ENCODE measurements at places on chromosomes 13 and 19.

GRCh38 chr13:94261163-94261562 lies 218.3 kb downstream of the DCT start:
- H3K27me3 ChIP-seq: no peaks in the 10 kb centered on the region
- H3K4me3 ChIP-seq: no peak overlapping the region
- no peak overlapping the region for H3K27ac ChIP-seq

GRCh38 chr19:48500830-48501493 lies 10.7 kb downstream of the LMTK3 start:
- no peak for DNase-seq
- peaks cover 11% of the 10 kb centered on the region for H3K27me3 ChIP-seq
- H3K27ac ChIP-seq: no peak overlapping the region

DNA sequence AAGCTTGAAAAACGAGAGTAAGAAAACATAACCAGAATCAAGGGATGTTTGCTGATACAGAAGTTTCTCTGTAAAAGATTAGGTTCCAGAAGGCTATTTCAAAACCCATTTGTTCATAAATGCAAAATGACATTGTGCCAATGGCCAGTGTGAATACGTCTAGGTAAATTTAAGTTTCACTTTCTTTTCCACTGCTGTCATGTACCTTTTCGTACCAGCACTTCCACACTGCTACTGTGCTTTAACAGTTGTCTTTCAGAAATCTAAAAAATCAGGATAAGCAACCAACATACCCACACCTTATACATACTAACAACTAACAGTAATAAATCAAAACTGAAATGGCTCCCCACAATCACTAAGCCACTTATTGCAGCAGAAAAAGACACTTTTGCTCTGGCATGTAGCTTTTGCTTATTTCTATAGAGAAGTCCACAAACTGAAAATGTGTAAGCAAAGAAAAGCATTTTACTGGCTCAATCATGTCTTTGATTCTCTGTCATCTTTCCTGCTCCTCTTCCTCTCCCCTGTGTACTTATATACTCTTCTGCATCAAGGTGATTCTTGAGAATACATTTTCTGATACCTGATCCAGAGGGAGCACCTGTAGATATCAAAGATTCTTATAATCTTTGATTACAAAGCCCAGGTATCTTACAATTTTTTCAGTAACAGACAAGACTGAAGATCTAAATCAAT lies 34.3 kb downstream of the ELF1 start:
- DNase-seq: no peak
- H3K27me3 ChIP-seq: no peaks in the 10 kb centered on the region
- peak overlapping the region; percentile 50 for H3K4me3 ChIP-seq
- peak overlapping the region; percentile 75 for H3K27ac ChIP-seq
- H3K4me1 ChIP-seq: peaks cover 21% of the 10 kb centered on the region
- no peaks in the 10 kb centered on the region for H3K36me3 ChIP-seq

DNA sequence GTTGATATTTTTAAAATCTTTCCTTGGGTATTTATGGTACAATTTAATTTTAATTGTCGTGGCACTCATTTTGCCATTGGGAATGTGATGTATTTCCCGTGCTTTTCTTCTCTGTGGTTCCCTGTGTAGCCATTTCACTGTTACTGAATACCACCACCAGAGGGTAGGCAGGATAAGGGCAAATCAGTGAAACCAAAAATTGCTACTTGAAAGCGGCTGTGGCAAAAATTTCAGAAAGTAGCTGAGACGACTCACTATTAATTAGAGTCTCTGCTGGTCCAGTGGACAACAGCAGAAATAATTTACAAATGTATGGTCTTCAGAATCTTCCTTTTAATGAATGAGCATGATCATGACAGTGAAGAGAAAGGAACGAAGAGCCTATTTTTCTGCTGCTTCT lies 34.4 kb upstream of the MIR17HG start:
- no peaks in the 10 kb centered on the region for H3K27me3 ChIP-seq
- no peak overlapping the region for H3K4me3 ChIP-seq
- no peak for DNase-seq
- no peaks in the 10 kb centered on the region for H3K4me1 ChIP-seq
- no peak overlapping the region for H3K27ac ChIP-seq
- H3K36me3 ChIP-seq: no peaks in the 10 kb centered on the region

GRCh38 chr13:75372517-75372916 lies 109.5 kb downstream of the TBC1D4 start:
- H3K36me3 ChIP-seq: no peaks in the 10 kb centered on the region
- no peaks in the 10 kb centered on the region for H3K27me3 ChIP-seq
- no peak overlapping the region for H3K27ac ChIP-seq
- H3K4me3 ChIP-seq: no peak overlapping the region

DNA sequence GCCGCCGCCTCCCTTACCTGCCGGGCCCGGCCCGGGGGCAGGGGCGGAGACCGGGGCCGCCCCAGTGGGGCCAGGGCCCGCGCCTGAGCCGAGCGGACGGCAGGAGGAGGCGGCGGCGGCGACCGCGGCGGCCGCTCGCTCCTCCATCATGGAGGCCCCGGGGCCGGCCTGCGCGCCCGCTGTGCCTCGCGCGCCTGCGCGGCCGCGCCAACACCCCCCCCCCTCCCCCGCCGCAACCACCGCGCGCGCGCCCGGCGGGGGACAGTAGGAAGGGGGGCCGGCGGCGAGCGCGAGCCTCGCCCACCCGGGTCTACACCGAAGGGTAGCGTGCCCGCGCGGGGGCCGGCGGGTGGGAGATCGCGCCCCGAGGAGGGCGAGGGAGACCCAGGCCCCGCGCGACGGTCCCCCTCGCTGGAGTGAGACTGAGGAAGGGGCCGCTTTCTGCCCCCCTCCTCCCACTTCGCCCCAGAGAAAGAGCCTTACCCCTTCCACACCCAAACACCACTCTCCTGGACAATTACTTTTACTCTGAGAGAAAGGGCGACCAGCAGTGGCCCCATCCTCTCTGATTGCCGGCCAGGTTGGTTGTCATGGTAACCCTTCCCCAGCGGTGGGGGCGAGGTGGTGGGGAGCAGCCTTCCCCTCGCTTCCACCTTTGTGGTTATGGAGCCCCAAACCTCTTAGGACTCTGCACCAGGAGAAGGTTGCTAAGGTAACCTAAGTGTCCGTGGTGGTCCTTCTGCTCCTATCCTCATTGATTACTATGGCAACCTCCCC lies at the start of gene STRN4:
Gene STRN4, minus strand, starts transcription at position 170 of the 777 bp plus-strand sequence. Its CDS starts 20 bp downstream, at position 150.
- H3K36me3 ChIP-seq: peaks cover 10% of the 10 kb centered on the region
- H3K4me3 ChIP-seq: peak within 1 kb of the TSS; percentile 100
- H3K4me1 ChIP-seq: peaks cover 17% of the 10 kb centered on the region
- no peak for DNase-seq
- no peaks in the 10 kb centered on the region for H3K27me3 ChIP-seq

GRCh38 chr13:31930901-31931522 lies 100.6 kb upstream of the FRY start:
- no peak overlapping the region for H3K27ac ChIP-seq
- no peaks in the 10 kb centered on the region for H3K36me3 ChIP-seq
- H3K4me1 ChIP-seq: no peaks in the 10 kb centered on the region
- H3K27me3 ChIP-seq: no peaks in the 10 kb centered on the region
- H3K4me3 ChIP-seq: no peak overlapping the region
- no peak for DNase-seq

DNA sequence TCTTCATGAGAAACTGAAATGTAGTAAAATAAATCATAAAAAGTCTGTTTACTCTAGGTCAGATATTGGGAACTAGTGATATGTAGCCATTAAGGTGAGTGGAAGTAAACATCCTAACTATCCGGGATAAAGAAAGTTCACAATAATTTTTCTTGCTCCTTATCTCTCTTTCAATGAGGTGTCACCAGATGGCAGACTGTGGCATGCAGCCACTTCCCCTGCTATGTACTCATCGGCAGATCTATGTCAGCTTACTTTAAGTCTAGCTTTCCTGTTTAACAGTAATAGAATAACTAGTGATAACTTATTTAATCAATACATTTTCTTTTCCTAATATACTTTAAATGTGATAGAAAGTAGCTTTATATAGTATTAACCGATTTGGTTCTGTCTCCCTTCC lies 181.9 kb downstream of the NDFIP2 start:
- no peaks in the 10 kb centered on the region for H3K4me1 ChIP-seq
- no peak overlapping the region for H3K27ac ChIP-seq

- DNase-seq: no peak
- H3K27ac ChIP-seq: no peak overlapping the region
Measured at GRCh38 chr13:39777527-39778061, 122.1 kb downstream of the COG6 start.

DNA sequence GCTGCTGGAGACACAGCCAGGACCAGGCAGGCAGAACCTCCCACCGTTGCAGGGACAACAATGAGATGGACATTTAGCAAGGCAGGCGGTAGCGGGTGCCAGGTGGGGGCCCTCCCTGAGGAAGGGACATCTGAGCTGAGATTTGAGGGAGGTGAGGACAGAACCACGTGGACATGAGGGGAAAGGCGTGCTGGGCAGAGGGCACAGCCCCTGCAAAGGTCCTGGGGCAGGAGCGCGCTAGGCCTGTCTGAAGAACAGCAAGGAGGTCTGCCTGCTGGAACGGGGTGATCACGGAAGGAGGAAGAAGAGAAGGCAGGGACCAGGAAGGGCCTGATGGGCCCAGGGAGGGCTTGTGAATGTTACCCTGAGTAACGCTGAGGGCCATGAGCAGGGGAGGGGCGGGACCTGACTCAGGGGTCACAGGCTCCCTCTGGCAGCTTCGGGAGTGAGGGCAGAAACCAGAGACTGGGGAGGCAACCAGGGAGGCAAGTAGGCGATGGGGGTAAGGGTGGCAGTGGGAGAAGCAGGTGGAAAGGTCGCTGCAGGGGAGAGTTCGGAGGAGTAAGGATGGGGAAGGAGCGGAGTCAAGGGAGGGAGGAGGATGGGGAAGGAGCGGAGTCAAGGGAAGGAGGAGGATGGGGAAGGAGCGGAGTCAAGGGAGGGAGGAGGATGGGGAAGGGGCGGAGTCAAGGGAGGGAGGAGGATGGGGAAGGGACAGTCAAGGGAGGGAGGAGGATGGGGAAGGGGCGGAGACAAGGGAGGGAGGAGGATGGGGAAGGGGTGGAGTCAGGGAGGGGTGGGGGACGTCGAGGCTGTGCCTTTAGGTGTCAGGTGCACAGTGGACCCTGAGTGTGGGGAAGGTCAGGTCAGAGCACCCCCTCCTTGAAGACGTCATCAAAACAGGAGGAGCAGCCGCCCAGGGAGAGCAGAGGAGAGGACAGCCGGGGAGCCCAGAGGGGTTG lies 15.7 kb upstream of the B3GNT3 start:
- no peaks in the 10 kb centered on the region for H3K36me3 ChIP-seq
- H3K4me1 ChIP-seq: no peaks in the 10 kb centered on the region
- DNase-seq: no peak

GRCh38 chr19:4108767-4109625 lies 14.9 kb downstream of the MAP2K2 start:
- H3K27ac ChIP-seq: no peak overlapping the region
- peaks cover 82% of the 10 kb centered on the region for H3K36me3 ChIP-seq
- H3K4me3 ChIP-seq: no peak overlapping the region
- H3K27me3 ChIP-seq: no peaks in the 10 kb centered on the region

DNA sequence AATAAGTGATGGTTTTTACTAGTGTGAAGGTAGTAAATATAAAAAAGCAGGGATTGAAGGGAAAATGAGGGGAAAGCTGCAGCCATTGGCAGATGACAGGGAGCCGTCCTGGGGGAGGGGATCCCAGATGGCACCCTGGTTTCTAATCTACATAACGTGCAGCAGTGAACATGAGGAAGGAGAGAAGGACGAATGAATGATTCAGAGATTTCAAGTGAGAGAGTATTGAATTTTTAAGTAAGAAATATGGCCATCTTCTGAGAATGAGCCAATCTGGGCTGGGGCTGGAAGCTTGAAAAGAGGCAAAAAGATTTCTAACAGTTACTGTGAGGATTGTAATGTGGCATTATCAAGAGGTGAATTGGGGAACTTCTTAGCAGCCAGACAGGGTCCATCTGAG lies 414.2 kb downstream of the MYO16 start:
- no peaks in the 10 kb centered on the region for H3K4me1 ChIP-seq
- no peaks in the 10 kb centered on the region for H3K36me3 ChIP-seq
- no peaks in the 10 kb centered on the region for H3K27me3 ChIP-seq

GRCh38 chr19:44738603-44739558 lies 9.6 kb upstream of the BCL3 start:
- H3K27me3 ChIP-seq: no peaks in the 10 kb centered on the region
- H3K27ac ChIP-seq: no peak overlapping the region
- no peak for DNase-seq
- H3K4me3 ChIP-seq: no peak overlapping the region
- H3K36me3 ChIP-seq: no peaks in the 10 kb centered on the region

DNA sequence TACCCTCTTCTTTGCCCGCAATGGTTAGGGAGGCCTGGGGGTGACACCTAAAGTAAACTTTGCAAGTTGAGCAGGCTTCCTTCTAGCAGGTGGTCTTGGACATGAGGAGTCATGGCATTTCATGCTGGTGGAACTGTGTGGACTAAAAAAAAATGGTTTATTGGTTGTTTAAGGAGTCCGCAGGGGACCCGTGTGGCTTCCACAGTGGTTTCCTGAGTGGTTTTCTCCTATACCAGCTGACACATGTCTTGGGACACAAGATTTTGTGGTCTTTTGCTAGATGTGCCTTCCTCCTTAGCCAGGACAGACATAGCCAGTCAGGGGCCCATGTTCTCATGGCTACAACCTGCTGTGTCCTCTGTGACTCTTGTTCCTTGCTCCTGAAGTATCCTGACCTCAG lies 1.5 kb downstream of the ZNF543 start:
- no peak overlapping the region for H3K27ac ChIP-seq
- no peak for DNase-seq
- H3K4me1 ChIP-seq: no peaks in the 10 kb centered on the region

DNA sequence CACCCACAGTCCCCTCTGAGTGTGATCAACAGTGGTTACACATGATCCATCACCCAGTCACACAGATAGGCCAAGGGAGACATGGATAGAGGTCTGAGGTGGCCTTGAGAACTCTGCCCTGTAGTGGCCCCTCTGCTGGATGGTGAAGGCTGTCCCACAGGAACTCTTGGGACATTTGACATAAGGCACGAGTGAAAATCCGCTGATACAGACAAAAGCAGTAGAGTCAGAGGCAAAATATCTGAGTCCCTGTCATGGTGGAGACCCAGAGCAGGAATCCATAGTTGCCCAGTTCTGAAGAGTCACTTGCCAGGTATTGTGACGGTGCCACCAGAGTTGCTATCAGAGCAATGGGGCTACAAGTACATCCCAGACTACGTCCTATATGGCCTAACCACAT lies 18.8 kb upstream of the SLC25A30 start:
- H3K27ac ChIP-seq: no peak overlapping the region
- H3K4me3 ChIP-seq: no peak overlapping the region
- no peaks in the 10 kb centered on the region for H3K36me3 ChIP-seq
- no peak for DNase-seq
- H3K27me3 ChIP-seq: no peaks in the 10 kb centered on the region

GRCh38 chr19:56980906-56981305 lies 138.9 kb upstream of the USP29 start:
- no peak for DNase-seq
- H3K4me3 ChIP-seq: no peak overlapping the region
- no peaks in the 10 kb centered on the region for H3K27me3 ChIP-seq
- H3K27ac ChIP-seq: no peak overlapping the region
- H3K36me3 ChIP-seq: no peaks in the 10 kb centered on the region
- H3K4me1 ChIP-seq: no peaks in the 10 kb centered on the region

DNA sequence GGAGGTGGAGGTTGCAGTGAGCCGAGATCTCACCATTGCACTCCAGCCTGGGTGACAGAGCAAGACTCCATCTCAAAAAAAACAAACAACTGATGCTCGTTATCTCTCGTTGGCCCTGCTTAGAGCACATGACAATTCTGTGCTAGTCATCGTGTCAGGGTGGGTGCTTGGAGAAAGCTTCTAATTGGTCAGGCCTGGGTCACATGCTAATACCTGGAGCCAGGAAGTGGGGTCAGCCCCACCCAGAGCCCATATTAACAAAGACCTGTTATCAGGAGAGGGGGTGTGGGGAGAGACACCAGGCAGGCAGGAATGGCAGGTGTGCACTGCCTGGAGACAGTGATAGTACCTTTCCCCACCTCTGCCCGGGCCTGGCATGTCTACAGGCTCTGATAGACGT lies 84.9 kb downstream of the DPF1 start:
- DNase-seq: no peak
- no peaks in the 10 kb centered on the region for H3K4me1 ChIP-seq
- no peaks in the 10 kb centered on the region for H3K27me3 ChIP-seq
- H3K4me3 ChIP-seq: no peak overlapping the region
- no peak overlapping the region for H3K27ac ChIP-seq
